ENCODE measurements at places on chromosomes 2 and 18.

DNA sequence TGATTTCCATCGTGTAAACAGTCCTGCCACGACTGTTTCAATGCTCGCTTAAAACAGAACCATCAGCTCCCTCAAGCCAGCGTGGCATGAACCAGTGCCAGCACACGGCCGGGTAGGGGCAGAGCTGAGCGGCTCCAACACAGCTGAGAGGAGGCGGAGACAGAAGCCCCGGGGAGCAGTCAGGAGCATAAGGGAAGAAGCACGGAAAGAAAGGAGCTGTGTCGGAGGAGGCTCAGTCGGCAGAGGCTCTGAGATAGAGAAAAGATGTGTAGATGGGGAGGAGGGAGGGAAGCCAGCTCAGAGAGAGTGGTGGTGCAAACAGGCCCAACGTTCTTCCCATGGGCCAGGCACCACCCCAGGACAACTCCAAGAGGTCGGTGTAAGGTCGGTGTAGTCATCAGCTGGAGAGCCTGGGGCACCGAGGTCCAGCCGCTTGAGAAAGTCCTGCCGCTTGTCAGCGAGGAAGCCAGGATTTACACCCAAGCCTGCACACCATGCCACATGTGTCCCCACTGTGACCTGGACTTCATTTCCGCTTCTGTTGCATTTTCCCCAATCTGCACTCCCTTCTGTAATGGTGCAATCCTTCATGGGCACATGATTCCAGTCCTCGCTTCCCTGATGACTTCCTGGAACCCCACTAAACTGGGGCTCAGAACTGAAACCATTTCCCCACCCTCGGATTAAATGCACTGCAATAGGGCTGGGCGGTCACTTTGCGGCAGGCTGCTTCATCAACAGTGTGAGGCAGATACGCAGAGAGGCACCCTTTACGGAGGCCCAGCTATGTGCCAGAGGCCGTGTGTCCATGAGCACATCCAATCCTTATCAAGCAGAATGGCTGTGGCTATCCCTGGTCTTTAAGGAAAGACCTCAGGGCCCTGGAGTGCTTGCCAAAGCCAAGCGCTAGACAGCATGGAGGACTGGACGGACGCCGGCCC lies 43.5 kb downstream of the CYP27C1 start:
- DNase-seq = no peak

DNA sequence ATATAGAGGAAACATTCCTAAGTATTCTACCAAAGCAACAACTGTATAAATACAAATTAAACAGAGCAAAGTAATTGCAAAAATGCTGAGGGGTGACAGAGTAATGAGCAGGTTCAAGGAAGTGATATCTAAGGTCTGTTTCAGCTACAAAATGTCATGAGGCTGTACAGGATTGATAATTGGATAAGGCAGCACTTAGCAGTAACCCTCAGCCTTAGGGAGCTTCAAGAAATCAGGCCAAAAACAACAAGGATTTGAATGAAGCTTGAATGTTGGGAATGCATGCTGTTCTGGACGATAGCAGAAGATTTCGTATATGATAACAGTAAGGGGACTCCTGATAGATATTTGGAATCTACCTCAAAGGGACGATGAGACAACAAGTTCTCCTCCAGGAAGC lies 142.0 kb upstream of the MMADHC start:
- no peak for DNase-seq

- DNase-seq = no peak
These were observed 2.8 kb downstream of the RAB12 start for GRCh38 chr18:8611916-8612576.

DNA sequence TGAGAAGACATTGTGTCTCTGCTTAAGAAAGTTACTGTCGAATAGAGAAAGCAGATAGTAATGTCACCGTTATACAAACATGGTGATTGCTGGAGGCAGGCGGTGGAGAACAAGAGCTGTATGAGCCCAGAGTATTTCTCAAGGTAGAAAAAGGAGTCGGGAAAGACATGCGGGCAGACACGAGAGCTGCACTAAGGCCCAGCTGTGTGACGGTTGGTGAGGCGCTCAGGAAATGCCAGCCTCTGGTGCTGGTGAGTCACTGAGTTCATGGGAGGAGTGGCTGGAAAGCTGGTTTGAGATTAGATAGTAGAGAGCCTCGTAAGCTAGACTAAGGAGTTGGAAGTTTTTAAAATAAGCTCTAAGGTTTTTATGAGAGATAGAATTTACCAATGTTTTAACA lies 390.9 kb upstream of the TRIB2 start:
- no peak for DNase-seq

GRCh38 chr2:235551965-235552364 lies 58.1 kb downstream of the AGAP1 start:
- DNase-seq = no peak

DNA sequence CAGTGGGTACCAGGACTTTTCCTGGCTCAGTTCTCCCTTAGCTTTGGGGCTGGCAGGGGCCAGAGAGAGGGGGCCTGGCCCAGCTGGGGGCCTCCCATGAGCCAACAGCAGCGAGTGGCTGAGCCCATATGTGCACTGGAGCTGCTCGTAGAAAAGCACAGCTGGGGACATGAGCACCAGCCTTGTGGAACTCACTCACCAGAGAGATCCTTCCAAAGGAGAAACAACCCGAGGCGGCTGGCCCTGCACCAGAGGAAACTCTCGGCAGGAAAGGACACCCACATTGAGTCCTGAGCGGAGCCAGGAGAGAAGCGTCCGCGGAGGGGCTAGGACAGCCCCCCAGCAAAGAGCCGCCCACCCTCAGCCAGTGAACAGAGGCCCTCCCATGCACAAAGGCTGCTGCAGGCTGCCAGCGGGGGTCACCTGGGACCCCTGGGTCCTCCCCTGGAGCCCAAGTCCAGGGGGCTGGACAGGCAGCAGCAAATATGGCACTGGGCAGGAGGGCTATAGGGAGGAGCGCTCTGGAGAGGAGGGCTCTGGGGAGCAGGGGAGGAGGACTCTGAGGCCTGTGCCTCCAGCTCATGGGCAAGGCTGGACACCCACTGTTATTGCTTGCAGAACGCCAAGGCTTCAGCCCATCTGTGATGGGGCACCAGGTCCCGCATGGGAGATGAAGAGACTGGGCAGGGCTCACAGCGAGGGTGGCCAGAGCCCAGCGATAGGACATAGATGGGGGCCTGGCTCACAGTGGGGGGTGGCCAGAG lies 42.1 kb upstream of the SNED1 start:
- DNase-seq = no peak

DNA sequence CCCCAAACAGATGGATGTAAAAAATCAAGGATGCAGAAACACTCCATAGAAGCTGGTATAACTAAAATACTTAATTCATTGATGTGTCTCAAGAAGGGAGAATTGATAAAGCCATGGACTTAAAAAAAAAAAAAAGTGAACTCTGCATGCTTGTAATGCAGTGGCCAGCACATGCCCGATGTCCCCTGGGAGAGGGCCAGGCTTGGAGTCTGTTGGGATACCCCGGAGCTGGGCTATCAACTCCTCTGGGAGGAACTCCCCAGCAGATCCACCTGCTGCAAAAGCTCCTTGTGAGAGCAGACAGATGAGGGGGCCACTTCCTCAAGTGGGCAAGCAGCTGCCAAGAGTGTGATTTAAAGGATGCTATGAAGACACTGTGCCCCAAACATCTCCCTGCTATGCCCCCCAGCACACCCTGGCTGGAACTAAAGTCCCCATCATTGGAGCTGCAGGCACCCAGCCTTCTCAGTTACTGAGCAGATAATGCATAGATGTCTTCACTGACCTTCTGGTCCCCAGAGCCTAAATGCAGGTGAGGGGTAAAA lies 311.5 kb upstream of the ID2 start:
- no peak for DNase-seq

- no peak for DNase-seq
These were observed 22.4 kb upstream of the SSB start for GRCh38 chr2:169776252-169776761.

- no peak for DNase-seq
These were observed 332.1 kb upstream of the SOX11 start for GRCh38 chr2:5360081-5360480.

DNA sequence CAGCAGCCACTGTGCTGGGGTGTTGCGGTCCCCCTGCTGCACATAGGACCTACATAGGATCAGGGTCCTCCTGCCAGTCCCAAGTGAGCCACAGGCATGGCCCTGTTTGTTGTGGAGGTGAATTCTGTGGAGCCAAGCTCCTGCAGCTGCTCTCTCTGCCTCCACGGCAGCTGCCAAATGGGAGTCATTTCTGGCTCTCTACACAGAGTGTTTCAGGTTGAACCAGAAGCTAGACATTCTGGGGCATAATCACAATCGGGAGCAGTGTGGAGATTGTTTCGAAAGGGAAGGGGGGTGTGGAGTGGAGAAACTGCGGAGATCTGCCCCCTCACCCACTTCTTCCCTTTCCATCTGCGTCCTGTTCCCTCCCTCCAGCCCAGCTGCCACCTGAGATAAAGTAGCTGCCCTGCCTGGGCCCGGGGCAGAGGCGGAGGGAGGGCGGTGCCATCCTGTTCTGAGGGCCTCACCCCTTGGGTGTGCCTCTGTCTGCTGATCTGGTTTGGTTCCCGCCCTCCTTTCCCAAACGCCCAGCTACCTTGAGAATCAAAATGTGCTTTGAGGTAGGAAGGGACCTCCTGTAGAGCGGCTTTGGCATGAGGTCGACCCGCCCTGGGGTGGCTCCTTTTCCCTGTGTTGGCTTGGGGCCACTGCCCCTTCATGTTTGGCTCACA lies 139.4 kb downstream of the WDSUB1 start:
- no peak for DNase-seq

DNA sequence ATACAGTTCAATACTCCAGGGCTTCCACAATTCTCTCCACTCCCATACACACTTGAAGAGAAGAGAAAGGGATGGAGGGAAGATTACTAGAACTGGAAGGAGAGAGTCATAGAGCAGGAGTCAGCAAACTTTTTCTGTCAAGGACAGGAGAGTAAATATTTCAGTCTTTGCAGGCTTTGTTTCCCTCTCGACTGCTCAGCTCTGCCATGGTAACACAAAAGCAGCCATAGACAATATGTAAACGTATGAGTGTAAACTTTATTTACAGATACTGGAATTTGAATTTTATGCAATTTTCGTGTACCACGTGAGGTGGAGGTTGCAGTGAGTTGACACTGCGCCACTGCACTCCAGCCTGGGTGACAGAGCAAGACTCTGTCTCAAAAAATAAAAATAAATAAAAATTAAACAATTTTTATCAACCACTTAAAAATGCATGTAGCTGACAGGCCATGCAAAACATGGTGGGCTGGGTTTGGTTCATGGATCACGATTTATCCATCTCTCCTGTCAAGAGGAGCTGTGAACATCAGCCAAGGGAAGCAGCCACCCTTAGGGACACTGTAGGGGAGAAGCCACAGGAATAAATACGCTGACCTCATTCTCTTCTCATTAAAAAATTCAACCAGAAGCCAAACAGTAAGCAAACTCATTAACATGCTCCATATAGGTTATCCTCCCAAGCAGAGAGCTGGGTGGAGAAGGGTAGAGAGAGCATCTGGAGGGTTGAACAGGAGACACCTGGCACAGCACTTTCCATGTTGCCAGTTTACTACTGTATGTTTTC lies 266.4 kb upstream of the FN1 start:
- no peak for DNase-seq

- peak; percentile 32 for DNase-seq
These were observed 29.0 kb downstream of the ANO7 start for GRCh38 chr2:241217320-241218031.

GRCh38 chr2:221130431-221130830 lies 441.7 kb downstream of the EPHA4 start:
- DNase-seq = no peak

- no peak for DNase-seq
These were observed 57.8 kb downstream of the PDK1 start for GRCh38 chr2:172613615-172614231.

GRCh38 chr2:129499747-129500146 lies 479.7 kb upstream of the RAB6C start:
- no peak for DNase-seq

DNA sequence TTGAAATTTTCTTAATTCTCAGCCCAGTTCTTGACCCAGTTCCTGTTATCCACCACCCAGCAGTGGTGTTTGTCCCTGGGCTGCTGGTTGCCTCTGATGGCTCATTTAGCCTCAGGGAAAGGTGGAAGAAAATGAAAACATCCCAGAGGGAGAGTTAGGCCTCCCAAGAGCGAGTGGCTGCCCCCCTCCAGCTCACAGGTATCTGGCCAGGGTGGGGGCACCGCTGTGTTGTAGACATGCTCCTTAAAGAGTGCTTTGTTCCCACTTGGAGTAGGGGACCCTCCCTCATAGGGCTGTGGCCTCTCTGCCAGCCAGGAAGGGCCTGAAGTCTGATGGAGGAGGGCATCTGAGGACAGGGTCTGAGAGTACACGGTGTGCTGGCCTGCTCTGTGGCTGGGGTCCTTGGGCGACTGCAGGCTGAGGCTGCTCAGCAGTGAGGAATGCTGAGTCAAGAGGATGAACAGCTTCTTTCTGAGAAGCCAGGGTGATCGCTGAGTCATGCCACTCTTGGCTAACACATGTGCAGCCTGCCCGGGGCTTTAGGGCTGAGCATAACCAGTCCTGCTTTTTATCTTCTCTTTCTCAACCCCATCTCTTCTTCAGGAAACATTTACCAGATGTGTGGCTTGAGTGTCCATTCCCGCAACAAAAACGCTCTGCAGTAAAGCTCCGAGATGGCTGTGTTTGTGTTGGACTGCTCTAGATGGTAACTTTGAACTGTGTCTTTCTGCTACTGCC lies 72.3 kb downstream of the IL1R2 start:
- DNase-seq = peak; percentile 9

GRCh38 chr2:172101821-172102390 lies 794 bp downstream of the DLX2 start:
- DNase-seq = no peak

GRCh38 chr18:47582093-47582492 lies 330.6 kb upstream of the SKOR2 start:
- DNase-seq = no peak

DNA sequence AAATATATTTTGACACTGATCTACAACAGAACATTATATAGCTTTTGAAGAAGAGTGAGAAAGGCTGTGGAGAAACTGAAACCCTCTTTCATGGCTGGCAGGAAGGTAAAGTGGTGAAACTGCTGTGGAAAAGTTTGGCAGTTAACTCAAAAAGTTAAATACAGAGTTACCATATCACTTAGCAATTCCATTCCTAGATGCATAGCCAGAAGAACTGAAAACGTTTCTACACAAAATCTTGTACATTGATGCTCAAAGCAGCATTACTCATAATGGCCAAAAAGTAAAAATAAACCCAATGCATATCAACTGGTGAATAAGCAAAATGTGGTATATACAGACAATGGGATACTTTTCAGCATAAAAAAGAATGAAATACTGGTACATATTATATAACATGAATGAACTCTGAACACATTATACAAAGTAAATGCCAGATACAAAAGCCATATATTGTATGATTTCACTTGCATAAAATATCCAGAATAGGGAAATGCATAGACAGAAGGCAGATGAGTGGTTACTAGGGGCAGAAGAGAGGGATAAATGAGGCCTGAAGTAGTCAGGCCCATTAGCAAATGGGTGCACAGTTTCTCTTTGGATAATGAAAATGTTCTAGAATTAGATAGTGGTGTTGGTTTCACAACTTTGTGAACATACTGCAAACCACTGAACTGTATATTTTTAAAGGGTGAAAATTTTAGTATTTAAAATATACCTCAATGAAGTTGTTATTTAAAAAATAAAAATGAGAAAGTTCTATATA lies 114.3 kb downstream of the DYM start:
- no peak for DNase-seq

- no peak for DNase-seq
These were observed 40.9 kb upstream of the NEB start for GRCh38 chr2:151775057-151775740.

- no peak for DNase-seq
These were observed 13.4 kb downstream of the NEDD4L start for GRCh38 chr18:58057291-58057965.

GRCh38 chr18:51069885-51070284 lies 39.9 kb downstream of the SMAD4 start:
- DNase-seq = no peak

- no peak for DNase-seq
These were observed 44.0 kb downstream of the ITGB6 start for GRCh38 chr2:160156100-160156499.
